ENCODE measurements at places on chromosomes 7 and 10. TPM values are rescaled to one million over a fixed set of nuclear protein-coding genes. Genes with fewer than 3 reads are reported as not detected.

Gene LFNG
- total RNA-seq: 25.4 TPM

Gene CDHR1
- total RNA-seq: 0.07 TPM

Gene SLC26A4
- total RNA-seq: 0.19 TPM

Gene ABCC2
- total RNA-seq: 138 TPM

Gene EVX1
- total RNA-seq: 0.10 TPM

Gene NANOS1
- 3.9 TPM for total RNA-seq

Gene PMS2
- 12.9 TPM for total RNA-seq

Gene LRIT2
- total RNA-seq: not detected

Gene PRSS37
- total RNA-seq: not detected

Gene GPR37
- 0.64 TPM for total RNA-seq

Gene JAKMIP3
- 1.1 TPM for total RNA-seq
